ENCODE measurements at places on chromosomes 1 and 21. TPM values are rescaled to one million over a fixed set of nuclear protein-coding genes. Genes with fewer than 3 reads are reported as not detected.

GRCh38 chr1:226737819-226738420, 1.2 kb downstream of the ITPKB start:
- peak; percentile 47 for DNase-seq

GRCh38 chr1:65170511-65171142, 22.6 kb downstream of the AK4 start:
- DNase-seq: peak; percentile 32

GRCh38 chr1:201889090-201889968, 631 bp downstream of the SHISA4 start:
- DNase-seq: no peak

GRCh38 chr1:230836793-230837192, 31.5 kb downstream of the C1orf198 start:
- no peak for DNase-seq

- DNase-seq: no peak
Observed at GRCh38 chr1:45960930-45961715, 157.7 kb downstream of the MAST2 start.

DNA sequence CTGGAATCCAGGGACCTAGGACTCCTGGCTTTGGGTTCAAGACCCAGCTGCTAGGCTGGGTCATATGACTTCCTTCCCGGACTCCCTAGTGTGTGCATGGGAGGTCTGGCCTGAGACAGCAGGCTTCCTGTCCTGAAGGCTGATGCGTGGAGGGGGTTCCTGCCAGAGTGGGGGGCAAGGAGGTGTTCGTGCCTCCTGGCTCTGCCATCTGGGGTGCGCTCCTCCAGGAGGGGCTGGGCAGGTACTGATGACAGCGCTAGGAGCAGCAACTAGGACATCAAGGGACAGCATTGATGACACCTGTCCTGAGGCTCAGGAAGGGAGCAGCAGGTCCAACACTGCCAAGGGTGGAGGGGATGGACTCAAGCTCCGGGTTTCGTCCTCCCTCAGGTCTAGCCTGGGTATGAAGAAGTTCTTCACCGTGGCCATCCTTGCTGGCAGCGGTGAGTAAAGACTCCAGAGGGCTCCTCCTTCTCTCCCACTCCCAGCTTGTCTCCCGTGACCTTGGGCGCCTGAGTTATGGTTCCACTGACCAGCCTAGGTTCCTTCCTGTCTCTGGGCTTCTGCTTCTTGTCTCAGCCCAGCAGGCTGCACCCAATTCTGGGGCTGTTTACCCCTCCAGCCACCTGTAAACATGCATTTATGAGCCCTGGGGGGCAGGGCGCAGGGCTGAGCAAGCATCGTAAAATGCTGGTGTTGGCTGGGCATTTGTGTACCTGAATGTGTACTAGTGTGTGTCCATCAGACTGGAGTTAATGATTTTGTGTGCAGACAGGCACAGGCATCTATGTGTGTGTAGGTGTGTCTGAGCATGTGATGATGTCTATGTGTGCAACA, 871 bp downstream of the PLA2G2F start:
- DNase-seq: no peak

GRCh38 chr1:35564884-35565741, 7.5 kb downstream of the NCDN start:
- no peak for DNase-seq

DNA sequence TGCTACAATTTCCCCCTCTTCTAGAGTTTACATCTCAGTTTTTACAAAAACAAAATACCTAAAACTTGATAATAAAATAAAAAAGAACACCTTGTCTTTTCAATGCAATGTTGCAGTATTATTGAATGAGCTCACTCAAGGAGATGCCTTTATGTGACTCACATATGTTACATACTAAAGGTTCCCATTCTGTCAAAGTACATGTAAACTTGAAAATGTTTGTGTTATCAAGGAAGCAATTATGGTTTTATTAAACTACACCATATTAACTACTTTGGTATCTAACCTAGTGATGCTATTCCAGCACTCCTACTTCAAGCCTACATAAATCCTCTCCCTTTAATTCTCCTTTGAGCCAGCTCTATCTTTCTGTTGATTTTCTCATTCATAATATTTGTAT, 658.3 kb downstream of the PTPRC start:
- no peak for DNase-seq

- DNase-seq: no peak
Observed at GRCh38 chr1:67823615-67824014, 9.7 kb downstream of the GNG12 start.

DNA sequence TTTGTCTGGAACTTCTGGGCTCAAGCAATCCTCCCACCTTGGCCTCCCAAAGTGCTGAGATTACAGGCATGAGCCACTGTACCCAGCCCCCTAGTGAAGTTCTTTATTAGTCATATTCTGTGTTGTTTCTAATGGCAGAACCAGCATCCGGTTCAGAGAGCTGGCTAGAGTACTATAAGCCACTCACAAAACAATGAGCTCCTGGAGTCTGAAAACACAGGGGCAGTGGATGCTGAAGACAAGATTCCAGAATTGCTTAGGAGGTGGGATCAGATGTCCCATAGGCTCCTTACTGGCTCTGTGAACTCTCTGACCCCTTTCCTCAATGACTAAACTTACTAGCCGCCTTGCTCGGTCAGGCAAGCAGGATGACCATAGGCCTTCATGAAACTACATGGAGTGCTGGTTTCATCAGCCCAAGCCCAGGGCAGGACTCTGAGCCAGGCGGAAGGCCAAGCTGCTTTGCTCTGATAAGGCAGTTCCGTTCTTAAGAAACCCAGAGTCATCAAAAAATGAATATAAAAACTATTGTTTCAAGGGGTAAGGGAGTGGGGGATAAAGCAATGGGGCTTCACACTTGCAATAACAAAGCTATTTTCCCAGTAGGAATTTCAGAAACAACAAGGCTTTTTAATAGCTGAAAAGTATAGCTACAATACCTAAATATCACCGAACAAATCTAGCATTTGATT, 8.1 kb downstream of the MTHFR start:
- peak; percentile 77 for DNase-seq

DNA sequence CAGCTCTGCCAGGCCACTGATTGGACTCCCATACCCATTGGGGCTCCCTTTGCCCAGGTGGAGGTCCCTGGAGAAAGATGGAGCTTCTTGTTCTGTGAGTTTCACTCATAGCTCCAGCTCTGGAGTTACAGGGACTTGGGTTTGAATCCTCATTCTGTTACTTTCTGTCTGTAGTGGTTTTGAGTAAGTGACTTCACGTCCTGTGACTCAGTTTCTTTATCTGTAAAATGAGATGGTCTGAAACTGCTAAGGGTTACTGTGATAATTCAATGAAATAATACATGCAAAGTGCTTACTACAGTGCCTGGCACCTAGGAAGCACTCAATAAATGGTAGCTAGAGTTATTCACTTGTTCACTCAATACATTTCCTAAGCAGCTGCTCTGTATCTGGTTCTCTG, 88.5 kb upstream of the SLC2A1 start:
- DNase-seq: no peak

GRCh38 chr1:56920591-56921001, 45.2 kb downstream of the C8B start:
- no peak for DNase-seq

DNA sequence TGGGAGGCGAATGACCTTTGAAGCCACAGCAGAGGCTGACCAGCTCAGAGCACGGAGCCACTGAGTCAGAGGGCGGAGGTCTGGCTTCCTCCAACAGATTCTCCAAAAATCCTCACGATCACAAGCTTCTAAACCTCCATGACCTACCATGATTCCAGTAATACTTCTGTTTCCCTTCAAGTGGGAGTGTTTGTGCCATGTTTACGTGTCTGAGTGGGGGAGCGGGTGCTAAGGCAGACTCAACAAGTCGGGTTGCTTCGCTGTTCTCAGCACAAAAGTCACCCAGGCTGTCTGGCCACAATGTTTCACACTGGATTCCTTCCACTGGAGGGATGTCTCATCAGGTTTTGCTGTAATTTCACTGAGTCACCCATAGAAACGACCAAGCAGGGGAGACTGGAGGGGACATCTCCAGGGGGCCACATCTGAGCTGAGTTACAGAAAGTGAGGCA, 86.2 kb downstream of the SLC66A1 start:
- no peak for DNase-seq

DNA sequence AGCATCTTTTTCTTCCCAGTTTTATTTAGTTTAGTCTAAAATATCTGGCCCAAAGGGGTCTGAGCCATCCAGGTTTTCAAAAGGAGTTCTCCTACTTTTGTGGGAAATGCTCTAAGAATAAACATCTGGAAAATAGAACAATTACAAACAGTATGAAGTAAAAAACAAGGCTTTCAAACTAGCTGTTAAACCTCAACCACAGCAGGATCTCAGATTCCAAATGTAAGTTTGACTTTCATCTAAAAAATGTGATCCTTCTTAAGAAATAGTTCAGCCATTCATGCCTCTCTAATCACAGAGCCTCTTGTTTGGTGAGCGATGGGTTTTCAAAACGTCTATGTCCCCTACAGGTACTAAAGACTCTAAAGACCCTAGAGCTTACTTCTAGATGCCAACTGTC, 413.5 kb downstream of the DUSP10 start:
- no peak for DNase-seq

GRCh38 chr1:85019994-85020393, 23.1 kb upstream of the MCOLN2 start:
- DNase-seq: no peak

DNA sequence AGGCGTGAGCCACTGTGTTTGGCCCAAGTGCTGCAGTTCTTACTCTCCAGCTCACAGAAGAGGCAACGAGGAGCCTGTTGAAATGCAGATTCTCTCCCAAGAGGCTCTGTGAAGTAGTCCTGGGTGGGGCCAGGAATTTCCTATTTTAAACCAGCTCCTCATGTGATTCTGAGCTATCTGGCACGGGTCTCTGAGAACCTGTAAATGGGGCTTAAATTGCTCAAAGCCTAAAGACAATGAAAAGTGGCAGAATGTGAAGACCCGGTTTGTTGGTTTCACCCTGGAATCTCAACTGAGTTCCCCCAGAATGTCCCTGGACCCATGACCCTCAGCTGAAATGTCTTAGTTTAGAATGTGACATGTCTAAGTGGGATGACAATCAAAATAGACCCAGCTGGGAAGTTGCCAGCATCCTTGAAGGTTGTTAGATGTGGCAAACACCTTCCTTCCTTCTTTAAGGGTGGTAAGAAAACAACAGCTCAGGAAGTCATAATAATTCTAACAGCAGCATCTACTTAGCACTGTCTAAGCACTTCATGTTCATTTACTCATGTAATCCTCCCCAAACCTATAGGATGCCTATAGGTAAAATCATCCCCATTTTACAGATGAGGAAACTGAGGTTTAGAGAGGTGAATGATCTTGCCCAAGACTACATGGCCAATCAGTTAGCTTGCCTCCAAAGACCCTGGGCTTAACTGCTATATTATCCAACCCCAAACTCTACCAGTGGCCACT, 20.9 kb upstream of the ATP5PO start:
- DNase-seq: no peak

- DNase-seq: no peak
Observed at GRCh38 chr21:16533692-16534407, 804.1 kb downstream of the USP25 start.

DNA sequence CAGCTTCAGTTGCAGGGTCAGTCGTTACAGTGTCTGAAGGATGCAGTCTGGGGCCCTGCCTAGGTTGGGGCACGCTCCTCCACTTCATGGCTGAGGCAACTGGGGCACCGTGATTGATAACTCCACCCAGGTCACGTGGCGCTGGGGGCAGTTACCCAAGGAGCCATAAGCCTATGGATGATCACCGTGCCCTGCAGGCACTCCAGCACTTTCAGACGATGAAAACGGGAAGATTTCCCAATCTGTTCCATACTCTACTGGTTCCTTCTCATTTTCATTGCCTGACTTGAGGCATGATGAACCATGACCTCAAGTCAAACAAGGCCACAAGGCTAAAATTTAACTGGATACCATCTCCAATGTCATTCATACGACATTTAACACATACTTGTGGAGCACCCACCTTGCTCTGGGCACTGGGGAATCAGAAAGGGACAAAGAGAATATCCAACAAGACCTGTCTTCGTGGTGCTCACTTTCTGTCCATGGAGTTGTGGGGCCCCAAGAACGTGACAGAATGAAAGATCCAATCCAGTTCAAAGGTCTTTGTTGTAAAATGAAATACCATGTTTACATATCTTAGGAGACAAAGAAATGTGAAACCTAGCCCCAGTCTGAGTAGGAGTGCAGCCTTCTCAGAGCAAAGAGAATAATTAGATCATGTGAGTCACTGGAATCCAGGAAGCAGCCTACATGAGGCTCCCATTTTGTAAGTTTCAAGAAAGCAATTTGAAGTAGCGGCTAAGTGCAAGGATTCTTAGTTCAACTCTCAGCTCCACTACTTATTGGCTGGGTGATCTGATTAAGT, 39.4 kb upstream of the SPOCD1 start:
- DNase-seq: no peak

GRCh38 chr1:187654635-187655034, 825.9 kb downstream of the PLA2G4A start:
- DNase-seq: no peak

- DNase-seq: no peak
Observed at GRCh38 chr1:205920861-205921569, 22.2 kb downstream of the SLC26A9 start.

GRCh38 chr1:86429835-86430234, 5.9 kb downstream of the CLCA2 start:
- no peak for DNase-seq

GRCh38 chr1:159938211-159938852, 7.1 kb downstream of the IGSF9 start:
- no peak for DNase-seq

DNA sequence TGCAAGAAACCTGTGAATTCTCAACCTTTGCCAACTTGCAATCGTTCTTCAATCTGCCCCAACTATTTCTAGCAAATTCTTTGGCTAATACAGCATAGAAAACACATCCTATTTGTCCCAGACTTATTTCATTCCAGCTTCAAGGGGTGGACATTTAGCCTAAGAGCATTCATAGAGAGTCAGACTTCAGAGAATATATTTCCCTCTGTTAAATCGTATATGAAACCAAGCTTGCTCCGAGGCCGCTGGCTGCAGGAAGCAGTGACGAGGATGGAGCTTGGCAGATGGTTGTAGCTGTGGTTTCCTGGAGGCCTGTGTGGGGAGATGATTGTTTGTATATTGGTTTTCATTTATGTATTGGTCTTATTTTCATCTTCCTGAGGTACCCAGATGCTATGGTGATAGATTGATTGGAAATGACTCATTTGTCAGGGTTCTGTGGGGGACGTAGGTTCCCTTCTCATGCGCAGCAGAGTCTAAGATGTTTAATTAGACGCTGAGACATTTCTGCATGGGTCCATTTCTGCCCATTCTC, 26.1 kb downstream of the MAN1C1 start:
- DNase-seq: no peak

- DNase-seq: no peak
Observed at GRCh38 chr1:36455386-36455785, 5.1 kb upstream of the OSCP1 start.

GRCh38 chr1:6614929-6615785, 1.6 kb downstream of the PHF13 start:
- DNase-seq: no peak

The MCOLN2 gene
- total RNA-seq: 0.19 TPM

The RIPPLY3 gene
- total RNA-seq: not detected

The MSH4 gene
- total RNA-seq: 0.25 TPM

The NCF2 gene
- 4.5 TPM for total RNA-seq

The KIAA0040 gene
- total RNA-seq: 12.8 TPM

The CR1L gene
- total RNA-seq: not detected

The TPR gene
- 49.8 TPM for total RNA-seq

The AMY1C gene
- not detected for total RNA-seq

The CLCA4 gene
- 0.27 TPM for total RNA-seq

The GSTM1 gene
- total RNA-seq: not detected

The ANGPTL1 gene
- 11.5 TPM for total RNA-seq

The CR1 gene
- 2.0 TPM for total RNA-seq

The FDPS gene
- 75.0 TPM for total RNA-seq

Data from left ventricle myocardium inferior (tissue), 1 donor.